ENCODE measurements at places on chromosomes 6 and 20.

GRCh38 chr6:44074439-44074812, 52.8 kb downstream of the MRPL14 start:
- DNase-seq: peak; percentile 85

DNA sequence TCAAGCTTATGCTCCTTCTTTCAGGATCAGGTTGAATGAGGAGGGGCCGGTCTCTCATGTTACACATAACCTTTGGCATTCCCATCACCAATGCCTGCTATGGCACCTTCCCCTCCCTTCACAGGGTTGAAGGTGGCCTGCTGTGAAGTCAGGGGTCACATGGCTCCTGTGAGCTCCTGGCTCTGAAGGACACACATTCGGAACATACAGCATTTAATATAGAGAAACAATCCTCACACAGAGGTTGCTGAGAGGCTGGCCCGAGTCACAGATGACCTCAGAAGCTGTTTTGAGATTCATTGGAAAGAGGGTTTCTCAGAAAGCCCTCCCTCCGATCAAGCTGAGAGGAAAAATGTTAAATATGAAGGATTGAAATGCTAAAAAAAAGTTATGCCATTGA, 82.1 kb downstream of the PSMG4 start:
- no peak for DNase-seq

DNA sequence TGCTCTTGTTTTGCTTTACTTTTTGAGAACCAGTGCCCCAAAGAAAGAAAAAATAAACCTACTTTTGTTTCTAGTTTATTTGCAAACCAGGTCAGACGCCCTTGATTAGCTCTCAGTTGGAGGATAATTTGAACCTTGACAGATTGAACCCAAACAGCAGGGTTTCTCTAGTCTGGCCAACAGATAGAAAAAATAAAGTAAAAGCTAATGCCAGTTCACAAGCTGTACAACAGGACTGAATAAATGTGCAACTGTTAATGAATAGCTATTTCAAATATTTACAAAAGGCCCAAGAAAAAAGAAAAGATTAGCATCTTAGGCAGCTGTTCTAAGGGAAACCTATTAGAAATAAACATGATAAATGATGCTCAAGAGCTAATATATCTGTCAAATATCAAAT, 331.8 kb downstream of the CDKAL1 start:
- DNase-seq: no peak

GRCh38 chr6:130473886-130474285, 108.1 kb downstream of the TMEM200A start:
- no peak for DNase-seq

DNA sequence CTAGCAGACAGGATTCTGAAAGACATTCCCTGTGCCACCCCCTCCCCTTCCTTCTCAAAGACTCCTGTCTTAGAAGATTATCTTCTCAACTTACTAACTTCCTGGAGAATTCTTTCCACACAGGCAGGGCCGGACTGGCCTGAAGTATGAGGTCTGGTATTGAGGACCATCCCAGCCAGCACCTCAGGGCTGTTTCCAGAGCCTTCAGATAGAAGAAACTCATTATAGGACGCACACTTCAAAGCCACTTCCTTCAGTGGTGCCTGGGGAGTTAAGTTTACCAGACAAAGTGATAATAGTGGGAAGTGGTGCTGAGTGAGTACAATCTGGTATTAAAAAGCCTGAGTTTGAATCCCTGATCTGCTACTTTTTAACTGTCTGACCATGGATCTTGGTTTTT, 15.6 kb downstream of the KCNS1 start:
- no peak for DNase-seq

DNA sequence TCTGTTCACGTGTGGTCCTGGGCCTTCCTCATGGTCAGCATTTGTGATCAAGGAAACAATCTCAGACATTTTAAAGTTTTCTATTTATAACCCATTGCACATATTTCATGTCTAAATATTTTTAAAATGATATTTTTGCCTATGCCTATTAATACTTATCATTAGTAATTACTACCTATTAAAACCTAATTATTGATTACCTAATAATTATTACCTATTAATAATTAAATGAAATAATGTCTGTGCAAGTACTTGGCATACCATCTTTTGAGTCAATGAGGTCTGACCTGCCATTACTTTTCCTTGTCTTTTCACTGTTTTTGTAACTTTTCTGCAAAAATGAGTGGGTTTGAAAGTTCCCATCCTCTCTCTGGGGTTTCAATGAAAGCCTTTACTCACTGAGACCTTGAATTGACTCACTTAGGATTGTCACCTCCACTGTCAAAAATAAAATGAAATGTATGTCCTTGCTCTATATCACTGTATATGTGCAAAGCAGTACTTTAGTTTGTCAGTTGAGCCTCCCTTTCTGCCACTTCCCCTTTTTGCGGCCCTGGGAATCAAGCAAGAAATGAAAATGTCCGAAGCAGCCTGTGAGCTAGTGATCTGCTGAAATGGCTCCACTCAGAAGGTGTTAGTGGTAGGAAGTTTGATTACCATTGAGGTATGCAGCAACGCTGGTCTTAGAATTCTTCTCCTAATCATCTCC, 87.8 kb downstream of the L3MBTL3 start:
- no peak for DNase-seq

- peak; percentile 91 for DNase-seq
Observed at GRCh38 chr6:31822036-31822821, 5.3 kb upstream of the HSPA1B start.

DNA sequence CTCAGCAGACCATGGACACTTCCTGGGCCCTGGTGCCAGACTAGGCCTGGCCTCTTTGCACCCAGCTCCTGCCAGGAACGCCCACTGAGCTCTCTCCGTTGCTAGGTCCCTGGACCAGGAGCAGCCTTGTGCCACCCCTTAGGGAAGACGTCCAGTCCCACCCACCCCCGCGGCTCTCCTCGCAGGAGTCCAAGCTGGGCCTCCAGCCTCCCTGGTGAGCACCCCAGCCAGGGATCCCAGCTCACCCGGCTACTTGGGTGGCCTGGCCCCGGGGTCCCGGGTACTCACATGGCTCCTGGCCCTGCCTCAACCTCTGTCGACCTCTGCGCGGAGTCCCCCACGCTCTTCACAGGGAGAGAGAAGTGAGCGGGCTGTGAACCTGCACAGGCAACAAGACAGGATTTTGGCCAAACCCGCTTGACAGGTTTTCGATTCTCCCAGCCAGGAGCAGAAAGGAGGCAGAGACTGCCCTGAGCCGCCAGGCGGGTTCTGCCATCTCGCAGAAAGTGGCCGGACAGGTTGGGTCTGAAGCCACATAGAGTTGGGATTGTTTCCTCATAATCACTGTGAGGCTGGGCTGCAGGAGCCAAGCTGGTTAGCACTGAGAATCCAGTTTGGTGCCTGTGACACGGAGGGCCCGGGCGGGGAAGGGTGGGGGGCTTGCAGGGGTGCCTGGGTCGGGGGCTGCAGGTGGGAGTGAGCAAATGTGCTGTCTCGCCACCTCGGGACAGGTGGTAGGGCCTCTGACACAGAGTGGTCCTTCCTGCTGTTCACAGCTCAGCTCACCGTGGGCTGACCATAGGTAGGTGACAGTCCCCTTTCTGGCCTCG, at the start of gene RBBP8NL:
TSS of gene RBBP8NL (minus strand) at position 368 of the 830 bp plus-strand sequence. CDS start 7,892 bp downstream, outside the sequence.
- no peak for DNase-seq

GRCh38 chr6:35589201-35589739, 76.6 kb upstream of the TULP1 start:
- DNase-seq: no peak

DNA sequence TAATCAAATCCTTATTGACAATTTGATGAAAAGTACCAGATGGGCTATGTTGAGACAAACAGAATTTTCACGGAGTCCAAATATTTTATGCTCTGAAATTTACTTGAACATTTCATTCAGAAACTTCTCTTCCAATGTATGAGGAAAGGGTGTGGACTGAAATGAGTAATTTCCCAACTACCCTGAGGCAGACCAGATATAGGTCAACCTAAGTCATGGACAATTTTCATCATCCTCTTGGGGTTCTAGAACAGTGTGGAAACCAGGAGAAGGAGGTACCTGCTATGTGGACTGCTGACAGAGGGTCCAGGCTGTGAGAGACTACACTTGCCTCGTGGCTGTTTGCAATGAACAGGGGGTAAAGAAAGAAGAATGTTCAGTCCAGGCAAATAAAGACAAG, 323.0 kb downstream of the ESR1 start:
- no peak for DNase-seq

- DNase-seq: peak; percentile 89
Observed at GRCh38 chr6:35736253-35736894, 458 bp upstream of the ARMC12 start.

- DNase-seq: no peak
Observed at GRCh38 chr6:760982-761955, 68.3 kb upstream of the EXOC2 start.

GRCh38 chr6:57006101-57006500, 40.4 kb upstream of the KIAA1586 start:
- DNase-seq: no peak

GRCh38 chr20:47925593-47925992, 140.3 kb upstream of the SULF2 start:
- no peak for DNase-seq

- DNase-seq: no peak
Observed at GRCh38 chr20:42734660-42735368, 454.9 kb downstream of the PTPRT start.

GRCh38 chr6:66930559-66931290, 1223.7 kb upstream of the EYS start:
- no peak for DNase-seq

DNA sequence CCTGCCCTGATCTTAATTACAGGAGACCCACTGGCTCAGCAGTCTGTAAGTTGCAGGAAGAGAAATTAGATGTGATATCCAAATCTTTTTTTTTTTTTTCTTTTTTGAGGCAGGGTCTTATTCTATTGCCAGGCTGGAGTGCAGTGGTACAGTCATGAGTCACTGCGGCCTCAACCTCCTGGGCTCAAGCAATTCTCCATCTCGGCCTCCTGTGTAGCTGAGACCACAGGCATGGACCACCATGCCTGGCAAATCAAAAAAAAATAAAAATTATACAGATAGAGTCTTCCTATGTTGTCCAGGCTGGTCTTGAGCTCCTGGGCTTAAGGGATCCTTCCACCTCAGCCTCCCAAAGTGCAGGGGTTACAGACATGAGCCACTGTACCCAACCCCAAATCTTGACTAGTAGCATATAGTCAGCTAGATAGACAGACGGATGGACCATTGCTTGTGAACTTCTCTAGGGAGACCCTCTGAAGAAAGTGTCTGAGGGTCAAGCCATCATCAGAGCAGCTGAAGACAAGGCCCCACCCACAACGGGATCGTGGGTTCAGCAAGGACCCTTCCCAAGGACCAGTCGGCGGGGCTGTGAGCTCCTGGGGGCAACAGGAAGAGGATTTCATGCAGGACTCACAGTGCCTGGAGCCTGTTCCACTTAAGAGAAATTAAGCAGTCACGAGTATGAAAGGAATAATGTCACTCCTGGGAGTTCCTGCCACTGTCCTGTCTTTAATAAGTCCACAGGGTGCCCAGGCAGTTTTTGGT, 222.7 kb downstream of the ANKRD60 start:
- peak; percentile 39 for DNase-seq

- DNase-seq: no peak
Observed at GRCh38 chr6:122136386-122136785, 263.1 kb upstream of the HSF2 start.

- no peak for DNase-seq
Observed at GRCh38 chr6:139625998-139626975, 251.8 kb upstream of the CITED2 start.

DNA sequence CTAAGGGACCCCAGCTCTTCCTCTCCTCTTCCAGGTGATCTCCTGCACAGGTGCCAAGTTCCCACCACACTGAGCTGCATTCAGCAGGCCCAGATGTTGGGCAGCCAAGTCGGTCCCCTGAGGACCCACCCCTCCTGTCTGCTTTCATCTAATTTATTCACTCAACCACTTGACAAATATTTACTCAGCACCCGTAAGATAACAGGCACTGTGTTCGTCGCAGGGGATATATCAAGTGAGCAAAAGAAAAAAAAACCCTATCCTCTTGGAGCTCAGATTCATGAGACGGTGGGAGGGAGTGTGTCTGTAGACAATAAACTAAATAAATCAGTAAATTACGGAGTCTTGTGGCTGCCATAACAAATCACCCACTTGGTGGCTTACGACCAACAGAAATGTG, 143.6 kb downstream of the MRPL14 start:
- DNase-seq: peak; percentile 19

GRCh38 chr20:1830240-1830639, 65.0 kb upstream of the SIRPA start:
- DNase-seq: no peak

DNA sequence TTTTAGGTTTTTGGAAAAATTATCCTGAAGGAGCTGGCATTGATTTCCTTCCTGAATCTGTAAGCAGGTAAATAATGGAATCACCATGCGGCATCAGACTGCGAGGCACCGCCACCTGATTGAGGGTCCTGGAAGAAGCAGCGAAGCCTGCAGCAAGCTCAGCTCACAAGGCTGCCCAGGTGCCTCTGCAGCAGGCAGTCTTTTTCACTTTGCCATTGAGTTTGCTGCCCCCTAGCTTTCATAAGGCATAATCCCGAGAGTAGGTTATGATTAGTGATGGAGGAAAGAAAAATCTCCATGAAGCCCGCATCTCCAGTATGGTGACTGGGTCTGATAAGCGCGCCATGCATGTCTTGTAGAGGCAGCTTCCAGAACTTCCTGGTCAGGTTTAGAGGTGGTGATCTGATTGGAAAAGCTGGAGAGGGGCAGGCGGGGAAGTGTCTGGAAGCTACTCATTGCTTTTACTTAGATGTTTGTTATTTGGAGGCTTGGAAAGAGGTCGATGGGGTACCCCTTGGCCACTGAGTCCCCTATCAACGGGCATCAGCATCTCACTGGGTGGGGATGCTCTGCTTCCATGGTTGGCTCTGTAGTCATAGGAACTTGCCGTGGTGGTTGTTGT, 26.7 kb downstream of the IYD start:
- no peak for DNase-seq

DNA sequence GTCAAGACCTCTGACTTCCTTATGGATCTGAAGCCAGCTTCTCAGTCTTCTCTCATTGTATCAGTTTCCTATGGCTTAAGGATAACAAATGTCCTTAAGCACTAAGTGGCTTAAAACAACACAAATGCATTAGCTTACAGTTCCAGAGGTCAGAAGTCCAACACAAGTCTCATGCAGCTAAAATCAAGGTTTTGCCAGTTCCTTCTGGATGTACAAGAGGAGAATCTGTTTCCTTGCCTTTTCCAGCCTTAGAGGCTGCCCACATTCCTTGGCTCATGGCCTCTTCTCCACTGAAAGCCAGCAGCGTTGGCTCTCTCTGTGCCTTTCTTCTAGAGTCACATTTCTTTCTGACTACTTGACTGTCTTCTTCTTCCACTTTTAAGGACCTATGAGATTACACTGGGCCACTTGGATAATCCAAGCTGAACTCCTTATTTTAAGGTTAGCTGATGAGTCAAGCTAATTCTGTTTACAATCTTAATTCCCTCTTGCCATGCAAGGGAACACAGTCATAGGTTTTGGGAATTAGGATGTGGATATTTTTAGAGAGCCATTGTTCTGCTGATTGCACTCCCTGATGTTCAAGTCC, 179.0 kb downstream of the BCAS1 start:
- DNase-seq: no peak

Measured in sciatic nerve (tissue), 2 donors.